ENCODE measurements at places on chromosomes 2 and 18.

DNA sequence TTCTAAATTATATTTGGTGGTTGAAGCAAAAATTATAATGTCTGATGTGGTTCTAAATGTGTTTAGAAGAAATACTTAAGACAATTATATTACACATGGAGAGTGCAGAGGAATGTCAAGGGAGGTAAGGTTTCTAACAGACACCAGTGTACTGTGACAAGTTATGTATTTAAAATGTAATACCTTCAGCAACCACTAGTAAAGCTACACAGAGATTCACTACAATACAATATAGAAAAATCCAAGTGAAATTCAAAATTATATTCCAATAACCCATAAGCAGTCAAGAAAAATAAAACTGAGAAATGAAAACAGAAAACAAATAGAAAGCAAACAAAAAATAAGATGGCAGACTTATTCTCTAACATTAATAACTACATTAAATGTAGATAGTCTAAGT, 249.5 kb upstream of the KLHL14 start:
- DNase-seq: no peak

- no peak for DNase-seq
These were observed 3.0 kb upstream of the CHMP3 start for GRCh38 chr2:86566158-86566820.

DNA sequence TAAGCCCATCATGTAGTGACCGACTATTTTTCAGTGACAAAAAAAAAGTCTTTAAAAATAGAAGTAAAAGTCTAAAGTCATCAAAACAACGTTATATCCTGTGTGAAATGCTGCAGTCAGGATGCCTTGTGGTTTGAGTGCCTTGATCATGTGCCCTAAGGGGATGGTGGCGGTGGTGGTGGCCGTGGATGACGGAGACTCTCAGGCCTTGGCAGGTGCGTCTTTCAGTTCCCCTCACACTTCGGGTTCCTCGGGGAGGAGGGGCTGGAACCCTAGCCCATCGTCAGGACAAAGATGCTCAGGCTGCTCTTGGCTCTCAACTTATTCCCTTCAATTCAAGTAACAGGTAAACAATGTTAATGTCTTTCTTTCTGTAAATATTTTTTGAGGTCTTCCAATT, at the start of gene CD28:
Gene CD28 (plus strand): TSS at position 237 of the 400 bp plus-strand sequence. CDS start 58 bp downstream, at position 295.
- DNase-seq: no peak

DNA sequence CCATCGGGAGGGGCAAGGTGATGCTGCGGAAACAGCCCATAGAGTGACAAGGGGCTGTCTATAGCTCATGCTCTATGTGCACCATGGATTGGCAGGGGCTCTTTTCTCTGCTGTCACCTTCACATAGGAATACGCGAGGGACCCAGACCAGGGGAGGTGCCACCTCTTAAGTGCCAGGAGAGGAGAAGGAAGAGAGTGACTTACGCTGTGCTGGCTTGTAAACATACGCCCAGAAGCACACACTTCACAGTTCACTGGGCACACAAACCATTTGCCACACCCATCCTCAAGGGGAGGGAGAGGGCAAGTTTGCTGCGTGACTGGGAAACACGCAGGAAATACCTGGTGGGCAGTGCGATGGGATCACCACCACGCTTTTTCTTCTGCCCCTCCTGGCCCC, 65.1 kb upstream of the GPR45 start:
- no peak for DNase-seq

DNA sequence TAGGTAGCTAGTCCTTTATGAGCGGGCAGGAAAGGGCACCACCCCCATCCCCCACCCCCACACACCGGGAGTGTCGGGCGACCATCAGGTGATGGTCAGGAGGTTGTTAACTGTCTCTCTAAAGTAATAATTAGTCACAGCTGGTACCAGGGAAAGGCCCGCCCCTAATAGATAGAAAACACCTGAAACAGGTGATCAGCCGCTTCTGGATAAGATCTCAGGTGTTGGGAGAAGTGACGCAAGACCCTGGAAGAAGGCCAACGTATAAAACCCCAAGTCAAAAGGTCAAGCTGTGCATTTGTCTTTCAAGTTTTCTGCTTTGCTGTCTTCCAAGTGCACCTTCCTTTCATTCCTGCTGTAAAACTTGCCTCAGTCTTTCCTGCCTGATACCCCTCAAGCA, 59.6 kb upstream of the LINC00305 start:
- DNase-seq: no peak

DNA sequence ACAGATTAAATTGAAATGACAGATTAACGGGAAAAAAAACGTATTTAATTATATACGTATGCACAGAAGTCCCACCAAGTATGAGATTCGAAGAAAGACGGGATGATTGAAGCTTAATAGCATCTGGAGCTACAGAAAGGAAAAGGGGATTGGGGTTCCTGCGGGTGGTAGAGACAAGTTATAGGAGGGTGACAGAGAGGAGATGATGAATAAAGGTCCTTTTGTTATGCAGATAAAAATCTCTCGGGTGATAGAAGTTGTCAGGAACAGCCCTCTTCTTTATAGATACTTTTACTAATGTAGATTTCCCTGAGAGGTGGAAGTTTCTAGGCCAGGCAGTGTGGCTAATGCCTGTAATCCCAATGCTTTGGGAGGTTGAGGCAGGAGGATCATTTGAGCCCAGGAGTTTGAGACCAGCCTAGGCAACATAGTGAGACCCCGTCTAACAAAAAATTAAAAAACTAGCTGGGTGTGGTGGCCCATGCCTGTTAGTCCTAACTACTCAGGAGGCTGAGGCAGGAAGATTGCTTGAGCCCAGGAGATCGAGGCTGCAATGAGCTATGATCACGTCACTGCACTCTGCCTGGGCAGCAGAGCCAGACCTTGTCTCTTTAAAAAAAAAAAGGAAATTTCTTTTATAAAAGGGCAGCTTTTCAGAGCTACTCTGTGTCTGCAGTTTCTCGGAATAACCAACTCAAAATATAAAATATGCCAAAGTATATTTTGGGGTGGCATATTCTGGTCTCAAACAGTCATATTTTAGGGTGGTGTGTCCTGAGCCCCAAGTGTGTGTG, 113.0 kb downstream of the STPG4 start:
- no peak for DNase-seq

DNA sequence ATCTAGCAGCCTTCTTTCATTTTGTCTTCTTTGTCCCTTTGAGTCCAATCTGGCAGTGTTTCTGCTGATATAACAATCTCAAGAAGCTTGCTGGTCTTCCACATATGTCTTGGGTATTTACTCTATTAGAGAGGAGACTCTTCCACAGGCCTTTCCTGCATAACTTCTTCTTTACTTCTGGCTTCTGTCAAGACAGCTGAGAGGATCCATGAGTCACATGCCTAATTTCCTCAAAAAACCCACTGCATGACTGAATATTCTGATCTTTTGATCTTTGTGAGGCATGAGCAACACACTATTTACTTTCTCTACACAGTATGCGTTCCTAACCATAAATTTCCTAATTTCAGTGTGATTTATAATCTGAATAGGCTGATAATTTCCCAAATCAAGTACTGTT, 5.1 kb upstream of the DCC start:
- DNase-seq: no peak

DNA sequence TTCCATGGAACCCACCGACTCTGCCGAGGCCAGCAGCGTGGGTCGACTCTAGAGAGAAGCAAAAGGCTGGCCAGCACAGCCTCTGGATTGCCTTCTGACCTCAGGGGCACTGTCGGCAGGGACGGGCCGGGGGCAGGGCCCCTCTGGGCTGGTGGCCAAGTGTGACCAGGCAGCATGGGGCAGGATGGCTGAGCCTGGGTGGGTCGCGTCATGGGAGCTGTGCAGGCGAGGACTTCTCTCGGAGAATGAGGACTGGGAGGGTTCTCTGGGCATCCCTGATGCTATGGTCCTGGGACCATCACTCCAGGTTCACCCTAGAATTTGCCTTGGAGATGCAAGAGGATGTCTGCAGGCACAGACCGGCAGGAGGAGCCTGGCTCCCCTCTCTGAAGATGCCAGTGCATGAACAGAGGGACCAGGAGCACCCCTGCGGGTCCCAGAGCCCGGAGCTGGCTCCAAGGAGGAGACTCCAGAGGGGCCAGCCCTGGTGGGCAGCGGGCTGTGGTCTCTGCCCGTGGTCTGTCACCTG, 289.2 kb downstream of the NDUFA10 start:
- no peak for DNase-seq

- no peak for DNase-seq
These were observed 11.5 kb downstream of the NTSR2 start for GRCh38 chr2:11658208-11659114.

GRCh38 chr2:129923265-129924091, 56.0 kb upstream of the RAB6C start:
- peak; percentile 44 for DNase-seq

GRCh38 chr2:26579723-26580040, 61.5 kb downstream of the CIB4 start:
- DNase-seq: no peak

GRCh38 chr2:229884775-229885699, 36.8 kb downstream of the TRIP12 start:
- no peak for DNase-seq

DNA sequence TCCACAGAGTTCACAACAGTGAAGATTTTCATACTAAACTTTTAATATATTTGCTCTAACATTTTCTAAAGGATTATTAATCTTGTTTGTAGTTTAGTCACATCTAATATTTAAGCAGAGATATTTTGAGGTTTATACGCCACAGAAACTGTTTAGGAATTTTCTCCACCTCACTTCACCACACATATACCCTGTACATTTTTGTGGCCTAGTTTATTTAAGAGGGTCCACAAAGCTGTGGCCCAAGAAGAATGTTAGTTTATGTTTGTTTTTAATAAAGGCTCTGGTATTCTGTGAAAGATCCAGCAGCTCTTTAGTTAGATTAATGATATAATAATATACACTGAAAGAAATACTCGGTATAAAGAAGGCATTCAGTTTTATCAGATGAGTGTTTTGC, 132.7 kb upstream of the TTC27 start:
- DNase-seq: no peak

GRCh38 chr2:136254681-136255080, 136.7 kb upstream of the CXCR4 start:
- no peak for DNase-seq

- no peak for DNase-seq
These were observed 30.0 kb downstream of the ADCYAP1 start for GRCh38 chr18:934518-935133.

All from COLO829 (cell line).